NCI-H2107 (cell line): ENCODE measurements at places on chromosomes 16 and 17.

DNA sequence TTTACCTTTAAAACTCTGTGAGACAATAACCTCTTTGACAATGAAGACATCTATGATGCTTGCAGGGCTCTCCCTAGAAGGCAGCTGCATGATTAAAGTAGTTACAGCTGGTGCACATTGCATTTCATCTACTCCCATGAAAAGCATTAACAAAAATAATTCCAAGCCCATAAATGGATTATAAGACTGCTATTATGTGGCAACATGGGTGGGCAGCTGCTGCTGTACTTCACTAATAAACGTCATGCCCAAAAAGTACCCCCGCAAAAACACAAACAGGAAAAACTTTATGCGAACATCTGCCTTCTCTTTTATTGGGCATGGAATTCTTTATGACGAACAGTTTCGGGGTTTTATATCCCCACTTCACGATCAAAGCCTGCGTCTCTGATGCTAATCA lies 224.9 kb downstream of the CA10 start:
- DNase-seq: no peak

DNA sequence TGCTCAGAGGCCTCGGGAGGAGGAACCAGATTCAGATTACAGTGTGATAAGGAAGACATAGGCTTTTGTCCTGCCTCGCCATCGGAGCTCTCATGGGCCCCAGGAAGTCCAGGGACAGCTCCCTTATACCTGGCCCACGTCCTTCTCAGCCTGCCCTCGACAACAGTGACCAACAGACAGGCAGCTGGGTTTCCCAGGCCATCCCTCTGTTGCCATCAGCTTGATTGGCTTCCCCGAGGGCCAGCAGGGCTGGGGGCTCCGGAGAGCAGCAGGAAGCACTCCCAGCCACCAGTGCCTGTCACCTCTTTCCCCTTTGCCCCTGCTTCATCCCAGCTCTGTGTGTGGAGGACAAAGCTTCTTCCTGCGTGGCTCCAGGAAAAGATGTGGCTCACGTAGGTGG lies 17.6 kb downstream of the CD300A start:
- DNase-seq: no peak

DNA sequence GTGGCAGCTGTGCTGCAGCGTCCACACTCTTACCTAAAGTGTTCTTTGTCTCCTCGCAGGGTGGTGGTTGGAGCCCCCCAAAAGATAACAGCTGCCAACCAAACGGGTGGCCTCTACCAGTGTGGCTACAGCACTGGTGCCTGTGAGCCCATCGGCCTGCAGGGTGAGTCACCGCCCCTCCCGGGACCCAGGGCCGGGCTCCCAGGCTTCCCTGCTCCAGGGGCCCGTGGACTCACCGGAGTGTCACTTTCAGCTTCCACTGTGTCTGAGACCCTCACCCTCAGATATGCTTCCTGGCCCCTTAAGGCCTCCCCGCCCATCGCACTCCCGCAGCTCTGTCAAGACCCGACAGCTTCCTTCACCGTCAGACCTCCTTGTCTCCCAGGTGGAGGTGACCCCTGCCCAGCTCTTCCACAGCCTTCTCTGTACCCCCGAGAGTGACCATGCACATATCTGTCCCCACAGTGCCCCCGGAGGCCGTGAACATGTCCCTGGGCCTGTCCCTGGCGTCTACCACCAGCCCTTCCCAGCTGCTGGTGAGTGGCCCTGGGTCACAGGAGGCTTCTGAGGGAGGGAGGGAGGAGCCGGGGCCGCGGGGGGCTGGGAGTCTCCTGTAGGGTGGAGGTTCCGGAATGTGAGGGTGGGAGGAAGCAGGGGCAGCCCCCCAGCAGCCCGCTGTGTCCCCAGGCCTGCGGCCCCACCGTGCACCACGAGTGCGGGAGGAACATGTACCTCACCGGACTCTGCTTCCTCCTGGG lies 1.8 kb downstream of the ITGAX start:
- DNase-seq: no peak

DNA sequence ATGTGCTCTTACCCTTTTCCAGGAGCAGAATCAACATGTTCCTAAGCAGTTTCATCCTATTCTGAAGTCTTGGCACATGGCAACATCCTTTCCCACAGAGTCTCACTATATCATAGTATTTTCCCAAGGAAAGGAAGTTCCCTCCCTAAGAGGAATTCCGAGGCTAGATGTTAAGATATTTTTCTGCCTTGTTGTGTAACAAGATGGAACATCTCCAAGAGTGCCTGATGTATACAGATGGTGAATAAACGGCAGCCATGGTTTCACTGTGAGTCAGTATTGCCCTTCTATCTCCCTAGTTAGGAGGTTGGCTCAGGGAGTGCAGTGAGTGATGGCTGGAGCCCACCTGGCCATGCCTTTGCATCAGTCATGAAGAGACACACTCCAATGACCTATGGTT lies 48.2 kb downstream of the SPACA3 start:
- no peak for DNase-seq

- DNase-seq: no peak
These were observed 47.7 kb downstream of the TK2 start for GRCh38 chr16:66502020-66502913.

DNA sequence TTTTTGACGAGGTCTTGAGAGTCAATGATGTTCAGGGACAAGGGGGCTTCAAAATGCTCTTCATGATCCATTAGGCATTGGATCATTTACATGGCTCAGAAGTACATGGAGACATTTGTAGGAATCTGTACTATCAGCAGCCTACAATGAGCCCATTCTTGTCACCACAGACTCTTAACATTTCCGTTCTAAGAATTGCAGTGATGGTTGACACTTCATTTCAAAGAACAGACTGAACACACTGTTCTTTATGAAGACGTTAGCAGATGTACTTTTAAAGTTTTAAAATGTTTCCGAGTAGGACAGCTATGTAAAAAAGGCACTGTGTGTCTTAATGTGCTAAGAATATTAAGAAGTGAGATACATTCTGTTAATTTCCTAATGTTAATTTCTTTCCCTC lies 97.3 kb upstream of the GOT2 start:
- DNase-seq: no peak

DNA sequence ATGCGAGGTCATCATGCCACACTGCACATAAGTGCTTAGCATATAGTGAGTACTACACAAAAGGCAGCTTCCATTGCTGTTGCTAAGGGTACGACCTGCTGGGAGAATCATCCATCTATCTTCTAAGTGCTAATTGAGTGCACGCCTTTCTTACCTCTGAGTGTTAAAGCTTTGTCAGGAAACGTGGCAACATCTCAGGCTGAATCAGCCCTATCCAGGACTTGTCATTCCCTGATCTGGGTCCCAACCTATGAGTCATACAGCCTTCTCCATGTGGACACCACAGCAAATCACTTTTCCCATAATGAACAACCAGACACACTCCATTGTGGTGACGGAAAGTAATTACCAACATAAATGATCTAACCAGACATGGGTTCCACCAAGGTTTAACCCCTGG lies 201.1 kb upstream of the MAF start:
- no peak for DNase-seq

DNA sequence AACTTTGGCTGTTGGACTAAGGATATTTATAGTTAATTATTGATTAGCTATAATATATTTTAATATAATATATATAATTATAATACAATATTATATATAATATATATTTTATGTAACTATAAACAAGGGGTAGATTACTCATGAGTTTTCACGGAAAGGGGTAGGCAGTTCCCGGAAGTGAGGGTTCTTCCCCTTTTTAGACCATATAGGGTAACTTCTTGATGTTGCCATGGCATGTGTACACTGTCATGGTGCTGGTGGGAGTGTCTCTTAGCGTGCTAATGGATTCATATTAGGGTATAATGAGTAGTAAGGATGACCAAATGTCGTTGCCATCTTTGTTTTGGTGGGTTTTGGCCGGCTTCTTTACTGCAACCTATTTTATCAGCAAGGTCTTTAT lies 315.6 kb downstream of the WWOX start:
- DNase-seq: no peak

- no peak for DNase-seq
These were observed 387 bp downstream of the MRPL28 start for GRCh38 chr16:369866-370436.

- no peak for DNase-seq
These were observed 4.8 kb downstream of the SLC7A5 start for GRCh38 chr16:87864331-87864989.

DNA sequence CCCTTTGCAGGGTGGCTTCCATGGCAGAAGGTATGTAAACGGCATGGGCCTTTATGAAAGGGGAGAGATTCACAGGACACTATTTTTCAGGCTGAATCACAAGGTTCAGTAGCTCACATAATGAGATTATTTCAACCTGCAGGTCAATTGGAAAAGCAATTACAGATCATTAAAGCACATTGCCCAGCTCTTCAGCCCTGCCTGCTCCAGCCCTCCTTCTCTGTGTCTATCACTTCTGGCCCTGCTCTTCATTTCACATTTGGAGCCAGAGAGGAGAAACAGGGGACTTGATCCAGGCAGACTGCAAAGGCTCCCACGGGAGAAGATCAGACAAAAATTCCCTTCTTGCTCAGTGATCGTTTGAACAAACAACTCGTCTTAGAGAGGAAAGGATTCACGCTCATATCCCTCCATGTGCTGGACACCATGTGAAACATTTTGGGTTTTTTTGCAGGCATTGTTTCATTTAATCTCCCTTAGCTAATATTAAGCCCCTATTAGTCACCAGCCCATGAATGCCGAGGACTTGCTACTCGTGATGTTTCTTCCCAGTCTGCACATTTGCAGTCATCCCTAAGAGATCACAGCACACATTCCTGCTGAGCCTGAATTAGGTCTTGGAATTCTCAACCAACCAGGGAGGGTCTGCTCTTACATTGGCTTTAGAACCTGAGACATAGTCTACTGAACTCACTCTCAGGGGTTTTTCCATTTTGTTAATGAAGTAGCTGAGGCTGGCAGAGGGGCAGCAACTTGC lies 443.9 kb upstream of the CCL2 start:
- no peak for DNase-seq

DNA sequence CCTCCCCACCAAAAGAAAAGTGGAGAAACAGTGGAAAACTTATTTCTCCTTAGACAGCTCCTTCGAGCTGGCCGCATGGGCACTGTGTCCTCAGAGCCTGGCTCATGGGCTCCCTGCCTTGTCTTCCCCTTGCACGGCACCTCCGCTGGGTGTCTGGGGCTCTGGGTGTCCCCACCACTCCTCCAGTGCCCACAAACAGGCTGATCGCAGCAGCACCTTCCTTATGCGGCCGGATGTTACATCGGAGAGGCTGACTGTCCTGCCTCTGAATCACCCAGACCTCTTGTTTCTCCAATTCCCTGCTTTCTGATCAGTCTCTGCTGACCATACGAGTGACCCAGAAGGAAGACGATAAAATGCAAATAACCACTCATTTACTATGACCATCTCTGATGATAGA lies 121.7 kb downstream of the SLC39A11 start:
- no peak for DNase-seq

DNA sequence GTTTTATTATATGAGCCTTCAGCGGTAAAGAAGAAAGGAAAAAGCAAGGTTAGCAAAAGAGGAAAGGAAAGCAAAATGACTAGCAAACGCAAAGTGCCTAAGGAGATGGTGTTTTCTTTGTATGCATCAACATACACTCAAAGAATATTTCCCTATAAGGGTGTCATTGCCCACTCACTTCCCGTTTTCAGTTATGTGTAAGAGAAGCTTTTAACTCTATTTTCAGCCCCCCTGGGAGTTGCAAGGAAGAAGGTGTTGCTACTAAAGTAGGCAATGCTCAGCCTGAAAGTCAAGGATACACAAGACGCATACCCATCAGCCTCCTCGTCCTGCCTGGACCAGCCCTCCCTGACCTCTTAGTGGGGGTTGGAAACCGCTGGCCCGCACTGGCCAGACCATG lies 267.7 kb upstream of the ZFHX3 start:
- no peak for DNase-seq

GRCh38 chr16:48280546-48280945 lies 33.2 kb upstream of the ABCC11 start:
- DNase-seq: no peak

- no peak for DNase-seq
These were observed 28.2 kb upstream of the HAS3 start for GRCh38 chr16:69077251-69077650.

DNA sequence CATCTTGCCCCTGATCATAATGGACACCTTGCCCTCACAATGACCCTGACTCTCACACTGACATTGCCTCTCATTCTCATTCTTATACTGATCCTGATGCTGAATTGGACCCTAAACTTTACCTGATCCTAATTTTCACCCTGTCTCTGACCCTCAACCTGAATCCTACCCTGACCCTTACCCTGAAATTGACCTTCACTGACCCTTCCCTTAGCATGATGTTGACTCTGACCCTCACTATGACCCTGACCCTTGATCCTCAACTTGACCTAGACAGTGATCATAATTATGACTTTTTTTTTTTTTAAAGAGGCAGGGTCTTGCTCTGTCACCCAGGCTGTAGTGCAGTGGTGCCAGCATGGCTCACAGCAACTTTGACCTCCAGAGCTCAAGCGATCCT lies 3.4 kb downstream of the AHSP start:
- DNase-seq: no peak

DNA sequence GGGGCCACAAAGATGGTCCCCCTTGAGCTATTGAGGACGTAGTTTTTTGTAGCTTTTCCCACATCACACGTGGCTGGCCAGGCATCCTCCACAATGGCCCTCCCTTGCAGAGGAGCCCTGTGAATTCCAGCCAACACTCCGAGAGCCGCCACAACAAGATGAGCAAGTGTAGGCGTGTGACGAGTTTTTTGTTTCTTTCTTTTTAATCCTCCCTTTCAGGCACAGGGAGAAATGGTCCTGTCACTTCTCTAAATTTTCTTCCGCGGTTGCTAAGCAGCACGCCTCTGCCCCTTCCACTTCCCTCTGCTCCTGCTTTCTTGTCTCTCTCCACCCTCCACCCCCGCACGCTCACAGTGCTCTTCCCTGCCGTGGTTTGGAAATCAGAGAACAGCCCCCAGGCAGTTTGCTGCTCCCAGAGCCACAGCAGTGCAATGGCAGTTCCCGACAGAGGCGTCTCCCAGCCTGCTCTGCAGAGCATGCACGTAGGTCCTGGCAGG lies 68.0 kb upstream of the MRTFB start:
- no peak for DNase-seq

DNA sequence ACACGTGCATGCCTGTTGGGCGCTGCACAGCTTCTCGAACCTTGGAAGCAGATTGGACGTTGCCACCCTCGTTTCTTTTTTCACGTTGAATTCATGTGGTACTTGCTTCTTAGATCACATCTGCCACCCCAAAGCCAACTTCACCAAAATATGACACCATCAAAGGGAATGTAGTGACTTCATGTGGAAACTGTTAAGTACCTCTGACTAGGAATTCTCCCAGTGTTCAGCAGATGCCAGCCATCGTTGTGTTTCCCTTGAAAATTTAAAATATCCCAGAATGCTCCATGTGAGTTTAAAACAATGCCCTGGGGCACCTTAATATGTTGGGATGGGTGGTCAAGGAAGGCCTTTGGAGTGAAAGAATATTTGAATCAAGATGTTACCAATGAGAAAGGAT lies 22.6 kb upstream of the FAM20A start:
- no peak for DNase-seq

GRCh38 chr17:77746393-77746792 lies 212.1 kb upstream of the TNRC6C start:
- DNase-seq: no peak

- peak; percentile 95 for DNase-seq
These were observed 31.0 kb downstream of the HASPIN start for GRCh38 chr17:3754458-3755334.

GRCh38 chr16:28038409-28038808 lies 25.1 kb downstream of the GSG1L start:
- no peak for DNase-seq
